ENCODE measurements at places on chromosomes 4 and X. TPM values are rescaled to one million over a fixed set of nuclear protein-coding genes. Genes with fewer than 3 reads are reported as not detected.

- no peak for DNase-seq
These were observed 834 bp downstream of the PNCK start for GRCh38 chrX:153672531-153673427.

Gene DCAF4L1
- total RNA-seq = 0.18 TPM

GRCh38 chr4:111937368-111937767 is 207.9 kb upstream of the FAM241A start:
- peak; percentile 2 for DNase-seq

- DNase-seq = no peak
These were observed 97.5 kb downstream of the MAOA start for GRCh38 chrX:43753637-43754036.

DNA sequence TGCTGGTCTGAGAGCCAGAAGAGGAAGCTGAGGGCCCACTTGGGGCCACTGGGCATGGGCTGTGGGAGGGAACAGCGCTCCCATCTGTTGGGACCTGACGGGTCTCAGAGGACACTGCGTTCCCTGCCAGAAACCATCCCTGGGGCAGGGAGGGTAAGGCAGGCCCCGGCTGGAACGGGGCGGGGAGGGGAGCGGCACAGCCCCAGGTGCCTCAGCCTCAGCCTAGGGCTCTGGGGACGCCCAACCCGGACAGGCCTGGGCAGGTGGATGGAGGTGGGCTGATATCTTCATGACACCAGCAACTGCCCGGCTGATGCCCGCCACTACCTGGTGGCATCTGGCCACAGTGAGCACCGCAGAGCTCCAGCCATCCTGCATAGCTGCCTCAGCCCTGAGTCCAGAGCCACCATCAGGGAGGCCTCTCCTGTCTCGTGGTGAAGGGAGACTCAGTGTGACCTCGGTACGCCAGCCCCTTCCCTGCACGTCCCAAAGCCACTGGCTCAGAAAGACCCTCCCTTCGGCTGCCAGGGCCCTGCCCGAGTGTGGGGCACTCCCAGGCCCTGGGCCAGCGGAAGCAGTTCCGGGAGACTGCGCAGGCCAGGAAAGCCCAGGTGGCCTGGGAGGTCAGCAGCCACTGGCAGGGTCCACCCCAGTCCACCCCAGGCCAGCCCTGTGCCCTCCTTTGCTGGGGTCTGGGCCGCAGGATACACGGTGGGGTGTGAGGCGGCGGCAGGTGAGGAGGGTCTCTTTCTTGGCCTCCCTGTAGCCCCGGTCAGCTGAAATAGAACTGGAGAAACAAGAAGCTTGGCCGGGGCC is 34.6 kb upstream of the FGFR3 start:
- no peak for DNase-seq

- no peak for DNase-seq
These were observed 540.0 kb upstream of the NR3C2 start for GRCh38 chr4:148982200-148982599.

Gene TREX2
- total RNA-seq = 0.36 TPM

Gene STATH
- not detected for total RNA-seq

DNA sequence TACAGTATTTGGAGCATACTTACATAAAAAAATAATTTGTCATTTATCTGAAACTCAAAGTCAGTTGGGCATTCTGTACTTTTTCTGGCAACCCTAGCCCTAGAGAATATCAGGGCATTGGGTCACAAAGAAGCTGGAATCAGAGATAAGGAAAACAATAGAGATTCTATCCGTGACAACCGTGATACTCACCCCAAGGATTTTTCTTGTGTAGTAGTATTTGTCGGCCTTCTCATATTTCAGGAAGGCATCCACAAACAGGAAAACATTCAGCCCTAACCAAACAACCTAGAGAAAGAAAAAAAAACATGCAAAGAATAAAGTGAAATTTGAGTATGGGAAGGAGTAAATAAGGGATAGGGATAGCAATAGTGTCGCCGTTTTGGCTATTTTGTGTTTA is 3.6 kb downstream of the NOX1 start:
- no peak for DNase-seq

GRCh38 chr4:108762559-108763225 is at the start of gene ETNPPL:
Gene ETNPPL, minus strand, starts transcription at chr4:108763053. Its CDS starts 155 bp downstream, at chr4:108762898.
- DNase-seq = no peak

Gene GPR119
- total RNA-seq = not detected

- no peak for DNase-seq
These were observed 116.2 kb downstream of the CBR4 start for GRCh38 chr4:168893807-168894206.

- peak; percentile 21 for DNase-seq
These were observed 328.8 kb downstream of the ADAM29 start for GRCh38 chr4:175246941-175247340.

Measured in IMR-90 (cell line).